SK-MEL-5 (cell line): ENCODE measurements at places on chromosomes 5 and 9.

DNA sequence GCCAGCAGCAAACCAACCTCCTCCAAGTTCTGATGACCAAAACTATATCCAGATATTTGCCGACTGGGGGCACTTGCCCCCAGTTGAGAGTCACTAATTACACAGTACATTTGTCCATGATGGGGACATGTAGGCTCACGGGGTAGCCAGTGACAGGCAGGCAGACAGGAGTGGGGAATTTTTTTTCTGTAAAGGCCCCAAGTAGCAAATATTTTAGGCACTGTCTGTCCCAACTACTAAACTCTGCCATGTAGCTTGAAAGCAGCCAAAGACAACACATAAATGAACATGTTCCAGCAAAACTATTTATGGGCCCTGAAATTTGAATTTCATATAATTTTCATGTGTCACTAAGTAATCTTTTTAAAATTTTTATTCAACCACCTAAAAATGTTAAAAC, 80.7 kb downstream of the GRIA1 start:
- no peak for DNase-seq

GRCh38 chr5:95825495-95825894, 3.0 kb upstream of the GLRX start:
- DNase-seq = no peak

DNA sequence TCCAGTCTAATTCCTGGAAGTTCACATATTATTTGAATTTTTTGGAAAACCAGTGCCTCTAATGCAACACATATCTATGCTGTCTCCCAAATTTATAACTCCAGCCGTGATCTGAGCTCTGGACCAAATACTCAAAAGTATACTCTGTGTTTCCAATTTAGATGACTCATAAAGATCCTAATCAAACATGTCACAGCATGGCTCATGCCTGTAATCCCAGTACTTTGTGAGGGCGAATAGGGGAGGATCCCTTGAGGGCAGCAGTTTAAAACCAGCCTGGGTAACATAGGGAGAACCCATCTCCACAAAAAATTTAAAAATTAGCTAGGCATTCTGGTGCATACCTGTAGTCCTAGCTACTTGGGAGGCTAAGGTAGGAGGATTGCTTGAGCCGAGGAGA, 388.0 kb downstream of the CDH12 start:
- no peak for DNase-seq

GRCh38 chr5:2879701-2880100, 128.2 kb upstream of the IRX2 start:
- no peak for DNase-seq

- peak; percentile 52 for DNase-seq
Measured at GRCh38 chr9:36765468-36766341, 193.0 kb downstream of the MELK start.

- no peak for DNase-seq
Measured at GRCh38 chr9:19446361-19446861, 37.6 kb downstream of the ACER2 start.

DNA sequence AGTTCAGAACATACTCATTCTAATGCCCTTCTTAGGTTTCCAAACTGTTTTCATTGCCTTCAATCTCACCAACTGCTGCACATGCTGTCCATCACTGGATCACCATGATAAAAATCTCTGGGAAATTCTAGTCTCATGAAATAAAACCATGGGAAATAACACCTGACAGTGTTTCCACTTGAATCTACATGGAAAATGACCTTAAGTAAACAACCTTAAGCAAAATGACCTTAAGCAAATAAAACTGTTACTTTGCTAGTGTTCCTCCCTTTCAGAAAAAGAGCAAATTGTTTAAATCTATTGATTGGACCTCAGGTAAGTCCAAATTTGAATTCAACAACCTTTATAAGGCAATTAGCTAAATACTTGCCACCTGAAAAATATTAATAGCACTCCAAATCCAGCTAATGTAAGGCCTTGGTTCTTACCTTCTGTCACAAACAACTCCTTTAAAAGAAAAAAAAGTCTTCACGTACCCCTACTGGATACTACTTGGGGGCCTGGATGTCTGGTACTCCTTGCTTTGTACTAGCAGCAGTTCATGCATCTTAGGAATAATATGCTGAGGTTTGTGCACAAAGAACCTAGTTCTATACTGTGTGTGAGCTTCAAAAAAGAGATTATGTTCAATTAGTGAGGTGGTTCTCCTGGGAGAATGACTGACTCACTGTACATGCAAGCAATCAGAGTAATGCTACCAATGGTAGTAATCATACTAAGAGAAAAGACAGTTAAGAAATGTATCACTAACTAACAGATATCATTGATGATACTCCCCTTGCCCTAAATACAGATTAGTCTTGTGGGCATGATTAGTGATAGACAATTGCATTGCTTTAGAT, 630.4 kb downstream of the PSAT1 start:
- no peak for DNase-seq

DNA sequence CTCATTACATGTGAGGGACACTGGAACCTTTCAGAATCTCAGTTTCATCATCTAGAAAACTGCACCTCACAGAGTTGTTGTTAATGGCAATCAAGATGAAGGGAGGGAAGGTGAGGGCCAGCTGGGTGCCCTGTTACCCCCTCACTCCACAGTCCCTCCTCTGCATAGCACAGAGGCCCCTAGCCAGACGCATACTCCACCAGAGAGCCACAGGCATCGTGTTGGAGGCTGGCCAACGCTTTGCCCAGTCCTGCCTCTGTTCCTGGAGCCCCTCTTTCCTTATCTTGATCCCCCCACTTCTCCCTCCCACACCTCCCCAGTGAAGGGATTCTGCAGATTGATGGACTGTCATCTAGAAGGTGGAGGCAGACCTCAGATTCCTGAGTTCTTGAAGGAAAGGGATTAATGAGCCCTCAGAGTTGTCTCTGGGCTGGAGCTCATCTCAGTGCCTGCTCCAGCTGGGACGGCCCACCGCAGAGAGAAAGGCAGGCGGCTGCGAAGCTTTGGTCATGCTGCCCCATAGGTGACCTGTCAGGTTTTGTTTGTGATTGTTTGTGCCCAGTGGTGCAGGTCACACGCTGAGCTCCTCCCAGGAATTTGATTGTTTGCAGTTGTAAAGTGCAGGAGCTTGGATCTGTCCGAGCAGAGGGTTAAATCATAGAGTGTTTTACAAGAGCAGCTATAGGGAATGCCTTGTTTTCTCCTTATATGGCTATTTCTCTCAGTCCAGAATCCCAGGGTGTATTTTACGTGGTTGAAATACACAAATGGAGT, 487.3 kb downstream of the CCDC171 start:
- DNase-seq = no peak

GRCh38 chr5:14503681-14504331, 77.8 kb upstream of the OTULINL start:
- DNase-seq = no peak

- DNase-seq = no peak
Measured at GRCh38 chr9:74431467-74431866, 65.7 kb upstream of the RORB start.

- no peak for DNase-seq
Measured at GRCh38 chr5:94157704-94158539, 416.5 kb upstream of the POU5F2 start.

GRCh38 chr5:107463731-107464130, 207.0 kb downstream of the EFNA5 start:
- no peak for DNase-seq

DNA sequence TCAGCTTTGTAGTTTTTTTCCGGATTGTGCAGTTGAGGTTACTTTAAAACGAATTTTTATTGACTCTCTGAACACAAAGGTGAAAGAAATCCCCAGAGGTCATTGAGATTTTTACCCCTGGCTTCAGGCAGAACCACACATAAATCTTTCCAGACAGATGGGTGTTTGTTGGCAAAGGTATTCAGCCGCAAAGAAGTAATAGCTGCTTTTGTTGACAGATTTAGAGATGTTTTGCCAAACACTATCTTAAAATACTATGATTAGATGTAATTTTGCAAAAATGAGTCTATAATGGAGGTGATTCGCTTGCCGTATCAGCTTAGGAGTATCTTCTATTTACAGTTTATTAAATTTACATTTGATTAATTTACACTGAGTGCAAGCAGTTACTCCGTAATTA, 418.3 kb upstream of the CLINT1 start:
- no peak for DNase-seq

GRCh38 chr5:152593388-152593787, 188.3 kb upstream of the NMUR2 start:
- peak; percentile 33 for DNase-seq

DNA sequence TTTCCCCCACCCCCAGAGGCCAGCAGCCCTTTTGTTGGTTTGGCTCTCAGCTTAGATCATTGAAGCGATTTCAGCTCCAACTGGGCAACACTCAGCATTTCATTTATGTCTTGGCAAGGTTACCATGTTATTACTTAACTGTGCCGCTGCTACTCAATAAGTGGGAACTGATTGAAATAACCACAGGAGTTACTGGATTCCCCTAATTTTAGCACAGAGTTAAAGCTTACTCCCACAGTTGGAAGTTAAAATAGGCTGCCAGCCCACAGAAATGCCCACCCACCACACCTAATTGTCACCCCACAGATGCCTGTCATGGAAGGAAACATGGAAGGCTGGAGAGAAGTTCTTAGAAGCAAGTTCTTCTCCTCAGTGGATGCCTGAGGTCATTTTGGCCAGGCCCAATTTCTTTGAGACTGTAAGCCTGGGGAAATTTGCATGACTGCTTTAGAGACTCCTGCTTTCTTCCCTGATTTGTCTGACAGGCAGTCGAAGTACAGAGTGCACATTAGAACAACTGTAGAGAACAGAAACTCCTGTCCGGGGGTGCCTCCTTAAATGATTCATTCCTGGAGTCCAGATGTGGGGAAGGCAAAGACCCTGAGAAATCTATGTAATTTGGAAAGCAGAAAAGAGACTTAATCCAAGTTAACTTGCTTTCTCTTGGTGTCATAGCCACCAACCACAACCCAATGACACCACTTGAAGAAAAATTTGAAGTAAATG, 370.0 kb downstream of the ZSWIM6 start:
- no peak for DNase-seq

DNA sequence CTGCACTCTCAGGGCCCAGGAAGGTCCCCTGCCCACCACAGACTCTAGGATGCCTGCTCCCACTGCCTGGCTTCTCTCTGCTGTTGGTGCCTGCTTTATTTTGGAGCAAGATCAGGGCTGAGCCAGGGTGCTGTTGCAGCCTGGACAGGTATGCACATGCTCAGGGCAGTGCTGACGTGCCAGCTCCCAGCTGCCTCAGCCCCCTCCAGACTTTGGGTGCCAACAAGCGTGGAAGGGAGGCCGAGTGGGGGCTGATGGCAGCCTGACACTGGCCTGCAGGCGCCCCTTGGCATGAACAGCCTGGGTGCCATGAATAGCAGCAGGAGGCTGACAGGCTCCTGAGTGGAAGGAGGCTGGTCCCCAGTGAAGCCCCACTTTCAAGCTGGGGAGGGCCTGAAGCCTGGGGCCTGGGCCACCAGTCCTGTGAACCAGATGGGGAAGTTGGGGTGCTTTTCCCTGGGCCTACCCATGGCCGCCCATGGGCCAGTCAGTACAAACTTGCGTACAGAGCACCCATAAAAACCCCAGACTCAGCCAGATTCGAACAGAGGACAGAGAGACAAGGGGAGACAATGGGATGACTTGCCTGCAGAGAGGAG, 6.8 kb downstream of the AMBP start:
- no peak for DNase-seq

- no peak for DNase-seq
Measured at GRCh38 chr9:94140418-94140780, 56.1 kb downstream of the PTPDC1 start.

DNA sequence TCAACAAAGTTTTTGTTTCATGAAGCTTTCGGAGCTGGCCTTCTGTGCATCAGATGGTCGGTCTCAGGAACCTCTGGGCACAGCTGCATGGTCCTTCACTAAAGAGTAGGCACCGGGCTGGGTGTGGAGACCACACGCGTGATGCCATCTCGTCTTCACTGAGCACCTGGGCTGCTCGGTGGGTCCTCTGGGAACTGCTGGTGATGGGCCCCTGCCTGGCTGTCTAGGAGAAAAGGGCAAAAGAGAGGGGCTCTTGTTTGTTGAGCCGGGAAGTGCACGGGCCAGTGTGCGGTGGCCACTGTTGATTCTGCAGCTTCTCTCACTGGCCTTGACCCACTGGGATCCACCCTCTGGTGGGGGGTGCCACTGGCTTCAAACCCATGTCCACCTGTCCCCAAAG, 46.0 kb downstream of the COL5A1 start:
- DNase-seq = no peak

DNA sequence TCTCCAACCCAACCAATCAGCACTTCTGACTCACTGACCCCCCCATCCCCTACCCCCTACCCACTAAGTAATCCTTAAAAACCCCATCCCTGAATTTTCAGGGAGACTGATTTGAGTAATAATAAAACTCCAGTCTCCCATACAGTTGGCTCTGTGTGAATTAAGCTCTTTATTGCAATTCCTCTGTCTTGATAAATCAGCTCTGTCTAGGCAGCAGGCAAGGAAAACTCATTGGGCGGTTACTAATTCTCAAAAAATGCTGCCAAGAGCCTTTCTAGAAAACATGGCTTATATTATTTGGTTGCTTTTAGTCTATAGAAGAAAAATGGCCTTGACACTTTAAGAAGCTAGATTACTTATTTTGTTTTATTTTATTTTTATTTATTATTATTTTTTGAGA, 131.7 kb downstream of the SUSD1 start:
- no peak for DNase-seq

DNA sequence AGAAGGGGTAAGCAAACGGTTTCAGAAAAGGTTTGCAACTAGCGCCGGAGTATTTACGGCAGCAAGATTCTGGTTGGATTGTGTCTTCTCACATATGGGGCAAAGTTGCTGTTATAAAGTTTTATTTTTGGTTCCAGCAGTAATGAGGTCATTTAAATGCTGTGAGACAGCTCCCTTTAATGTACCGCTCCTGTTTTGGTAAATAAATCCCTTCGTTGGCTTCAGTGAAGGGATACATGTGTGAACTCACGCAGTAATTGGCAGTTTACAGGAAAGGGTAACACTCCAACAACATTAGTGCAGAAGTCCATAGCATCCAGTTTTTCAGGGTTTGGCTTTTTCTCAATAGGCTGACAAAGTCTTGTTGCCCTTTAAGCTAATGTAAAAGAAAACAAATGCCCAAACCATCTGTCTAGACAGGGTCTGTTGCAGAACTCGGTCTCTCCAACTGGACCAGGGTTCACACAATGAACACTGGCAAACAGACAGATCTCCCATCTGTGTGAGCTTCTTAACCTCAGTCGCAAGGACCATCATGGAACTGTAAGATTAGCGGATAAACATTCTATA, 184.0 kb downstream of the GOLPH3 start:
- no peak for DNase-seq

GRCh38 chr5:5144441-5144840, 4.3 kb downstream of the ADAMTS16 start:
- DNase-seq = no peak

DNA sequence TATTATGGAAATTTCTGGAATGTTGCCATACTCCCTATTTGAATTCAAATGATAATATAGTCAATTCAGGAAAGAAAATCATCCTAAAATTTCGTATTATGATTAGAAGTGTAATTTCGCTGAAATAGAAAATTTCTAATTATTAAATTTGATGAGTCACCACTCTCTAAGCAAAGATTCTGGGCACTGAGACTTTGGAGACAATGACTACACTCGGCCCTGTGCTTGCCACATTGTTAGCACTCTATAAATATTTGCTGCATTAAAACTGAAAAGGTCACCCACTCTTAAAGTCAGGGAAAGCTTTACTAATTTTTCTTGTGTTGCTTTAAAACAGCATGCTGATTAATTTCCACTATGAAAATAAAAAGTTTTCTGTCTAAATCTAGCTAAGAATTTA, 240.3 kb downstream of the TLE4 start:
- no peak for DNase-seq

GRCh38 chr9:111959468-111960359, 63.1 kb downstream of the UGCG start:
- DNase-seq = no peak
